ENCODE measurements at places on chromosomes 5 and 9.

DNA sequence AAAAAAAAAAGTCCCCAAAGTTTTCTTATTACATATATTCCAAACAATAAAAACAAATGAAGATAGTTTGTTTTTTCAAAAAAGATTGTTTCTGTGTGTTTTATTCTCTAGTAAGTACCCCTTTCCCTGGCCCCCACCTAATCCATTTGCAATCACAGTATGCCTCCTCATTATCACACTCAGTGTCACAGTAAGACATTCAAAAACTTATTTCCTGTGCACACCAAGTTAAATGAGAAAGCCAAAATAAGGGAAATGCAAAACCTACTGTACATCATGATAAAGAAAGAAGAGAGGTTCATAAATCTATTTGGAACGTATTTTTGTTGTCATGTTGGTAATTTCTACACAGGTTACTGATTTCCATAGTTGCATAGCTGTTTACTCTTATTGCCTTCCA is 62.3 kb downstream of the ST8SIA4 start:
- H3K36me3 ChIP-seq, result no peaks in the 10 kb centered on the region
- H3K4me1 ChIP-seq, result peaks cover 25% of the 10 kb centered on the region
- DNase-seq, result peak; percentile 31
- H3K27me3 ChIP-seq, result no peaks in the 10 kb centered on the region
- peak overlapping the region; percentile 9 for H3K4me3 ChIP-seq

DNA sequence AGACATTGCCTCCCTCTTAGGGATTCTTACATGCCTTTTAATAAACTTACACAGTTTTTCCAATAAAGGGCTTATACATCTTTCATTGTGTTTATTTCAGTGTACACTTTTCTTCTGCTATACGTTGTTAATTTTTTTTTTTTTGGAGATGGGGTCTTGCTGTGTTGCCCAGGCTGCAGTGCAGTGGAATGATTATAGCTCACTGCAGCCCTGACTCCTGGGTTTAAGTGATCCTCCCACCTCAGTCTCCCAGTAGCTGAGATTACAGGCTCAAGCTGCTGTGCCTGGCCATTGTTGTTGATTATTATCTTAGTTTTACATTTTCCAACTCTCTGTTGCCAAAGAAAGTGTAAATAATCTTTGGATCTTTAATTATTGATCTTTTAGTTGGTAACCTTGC is 89.8 kb downstream of the GTF3C4 start:
- H3K4me1 ChIP-seq, result no peaks in the 10 kb centered on the region
- no peak for DNase-seq
- no peak overlapping the region for H3K4me3 ChIP-seq

- no peaks in the 10 kb centered on the region for H3K4me1 ChIP-seq
- no peaks in the 10 kb centered on the region for H3K36me3 ChIP-seq
- H3K27ac ChIP-seq, result no peak overlapping the region
- DNase-seq, result no peak
Measured at GRCh38 chr5:87949676-87950631, 318.7 kb downstream of the TMEM161B start.

- H3K27ac ChIP-seq, result no peak overlapping the region
- no peaks in the 10 kb centered on the region for H3K27me3 ChIP-seq
- no peaks in the 10 kb centered on the region for H3K4me1 ChIP-seq
- no peak for DNase-seq
- no peak overlapping the region for H3K4me3 ChIP-seq
Measured at GRCh38 chr5:155103146-155103545, 89.6 kb downstream of the KIF4B start.

DNA sequence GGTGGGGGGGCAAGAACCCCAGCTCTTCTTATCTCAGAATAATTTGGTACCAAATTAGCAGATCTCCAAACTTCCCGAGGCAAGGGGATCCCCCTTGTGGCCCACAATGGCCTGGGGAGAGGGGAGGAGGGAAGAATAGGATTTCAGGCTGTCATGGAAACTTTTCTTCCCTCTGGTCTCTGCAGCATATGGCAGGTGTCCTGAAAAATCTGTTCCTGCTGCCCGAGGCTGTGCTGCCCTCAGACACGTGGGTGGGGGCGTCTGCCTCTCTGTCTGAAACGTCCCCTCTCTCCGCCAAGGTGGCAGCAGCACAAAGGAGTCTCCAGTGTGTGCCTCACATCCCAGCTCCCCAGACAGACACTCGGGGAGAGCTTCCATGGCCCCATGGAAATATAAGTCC is 34.0 kb downstream of the CCNJL start:
- no peaks in the 10 kb centered on the region for H3K4me1 ChIP-seq
- no peaks in the 10 kb centered on the region for H3K36me3 ChIP-seq
- H3K27me3 ChIP-seq, result no peaks in the 10 kb centered on the region

GRCh38 chr5:95759634-95760033 is 28.5 kb downstream of the RHOBTB3 start:
- peaks cover 5% of the 10 kb centered on the region for H3K36me3 ChIP-seq
- H3K27ac ChIP-seq, result no peak overlapping the region
- H3K27me3 ChIP-seq, result no peaks in the 10 kb centered on the region
- peaks cover 20% of the 10 kb centered on the region for H3K4me1 ChIP-seq
- no peak for DNase-seq
- no peak overlapping the region for H3K4me3 ChIP-seq
